ENCODE measurements at places on chromosomes 5 and 9.

- DNase-seq = no peak
These were observed 75.0 kb downstream of the NR6A1 start for GRCh38 chr9:124696101-124696500.

GRCh38 chr5:84506625-84507024 is 121.9 kb upstream of the EDIL3 start:
- DNase-seq = no peak

DNA sequence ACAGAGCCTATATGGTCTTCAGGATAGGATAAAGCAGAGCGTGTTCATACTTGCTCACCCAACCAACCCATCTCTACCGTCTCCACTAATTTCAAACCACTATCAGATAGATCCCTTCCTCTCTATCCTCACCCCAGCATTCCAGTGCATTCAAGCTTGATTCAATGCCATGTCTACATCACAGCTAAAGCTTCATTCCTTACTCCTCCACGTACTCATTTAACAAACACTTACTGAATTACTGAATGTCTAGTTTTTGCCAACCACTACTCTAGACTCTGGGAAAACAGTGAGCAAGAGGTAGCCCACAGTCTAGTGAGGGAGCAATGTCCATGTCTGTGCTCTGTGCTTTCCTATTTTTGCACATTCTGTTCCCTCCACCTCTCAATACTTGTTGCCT is 163.5 kb upstream of the MSX2 start:
- DNase-seq = no peak

DNA sequence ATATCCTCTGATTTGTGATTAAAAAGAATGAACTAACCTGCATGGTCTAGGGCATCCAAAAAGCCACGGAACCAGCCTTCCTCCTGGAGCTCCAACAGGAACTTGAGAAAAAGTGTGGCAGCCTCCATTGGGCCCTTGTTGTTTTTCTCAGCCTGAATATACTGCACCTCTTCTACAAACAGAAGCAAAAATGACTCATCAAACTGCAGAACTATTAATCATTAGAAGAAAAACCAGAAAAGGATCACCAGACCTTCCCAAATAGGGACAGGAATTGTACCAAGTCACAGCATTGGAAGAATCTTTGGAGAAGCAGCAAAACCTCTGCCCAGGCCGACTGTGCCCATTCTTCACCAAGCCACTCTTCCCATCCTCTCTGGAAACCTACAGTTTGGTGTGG is 25.2 kb downstream of the RIGI start:
- no peak for DNase-seq

GRCh38 chr9:35568196-35568595 is 36.9 kb upstream of the TESK1 start:
- no peak for DNase-seq

DNA sequence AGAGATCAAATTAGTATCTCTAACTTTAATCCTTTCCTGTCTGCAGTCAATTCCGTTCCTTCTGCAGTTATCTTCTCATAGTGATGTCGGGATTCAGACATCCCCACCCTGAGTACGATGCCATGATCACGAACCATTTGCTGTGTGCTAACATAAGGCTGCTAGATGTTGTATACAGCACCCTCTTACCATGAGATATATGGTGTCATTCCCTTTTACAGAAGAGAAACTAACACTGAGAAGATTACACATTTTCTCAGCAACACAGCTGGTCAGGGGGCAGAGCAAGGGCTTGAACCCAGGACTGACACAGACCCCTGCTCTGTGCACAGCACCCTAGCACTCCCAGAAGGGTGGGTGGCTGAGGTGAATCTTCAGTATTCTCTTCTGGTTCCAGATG is 46.9 kb upstream of the HSD17B4 start:
- no peak for DNase-seq

GRCh38 chr9:78026416-78026815 is 5.2 kb downstream of the GNAQ start:
- DNase-seq = no peak

DNA sequence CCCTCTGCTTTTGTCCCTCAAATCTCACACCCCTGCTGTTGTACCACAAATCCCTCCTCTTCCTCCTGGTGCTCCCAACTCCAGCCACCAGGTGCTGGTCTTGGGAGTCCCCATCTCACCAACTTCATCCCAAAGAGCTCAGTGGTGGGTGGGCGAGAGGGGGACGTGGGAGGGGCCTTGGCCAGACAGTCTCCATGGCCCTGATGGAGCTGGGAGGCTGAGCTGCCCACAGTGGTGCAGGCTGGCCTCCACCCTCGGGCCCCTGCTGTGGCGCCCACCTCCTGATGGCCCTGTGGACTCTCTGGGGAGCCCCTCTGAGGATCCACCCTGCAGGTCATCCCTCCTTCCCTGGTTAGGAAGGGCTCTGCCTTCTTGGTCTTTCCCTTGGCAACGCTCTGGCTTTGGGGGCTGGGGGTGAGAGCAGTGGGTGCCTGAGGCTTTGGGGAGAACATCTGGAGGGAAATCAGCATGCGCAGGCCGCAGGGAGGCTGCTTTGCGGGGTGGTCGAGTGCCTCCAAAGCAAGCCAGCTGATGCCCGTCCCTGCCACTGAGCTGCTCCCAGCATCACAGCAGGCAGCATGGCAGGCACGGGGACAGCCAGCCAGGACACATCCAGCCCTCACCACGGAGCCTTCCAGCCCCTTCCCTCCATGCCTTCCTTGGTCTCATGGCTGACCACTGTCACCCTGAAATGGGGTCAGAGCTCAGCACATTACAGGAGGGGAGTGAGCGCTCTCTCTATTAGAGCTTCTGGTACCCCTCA is 7.6 kb upstream of the FAM163B start:
- DNase-seq = no peak

DNA sequence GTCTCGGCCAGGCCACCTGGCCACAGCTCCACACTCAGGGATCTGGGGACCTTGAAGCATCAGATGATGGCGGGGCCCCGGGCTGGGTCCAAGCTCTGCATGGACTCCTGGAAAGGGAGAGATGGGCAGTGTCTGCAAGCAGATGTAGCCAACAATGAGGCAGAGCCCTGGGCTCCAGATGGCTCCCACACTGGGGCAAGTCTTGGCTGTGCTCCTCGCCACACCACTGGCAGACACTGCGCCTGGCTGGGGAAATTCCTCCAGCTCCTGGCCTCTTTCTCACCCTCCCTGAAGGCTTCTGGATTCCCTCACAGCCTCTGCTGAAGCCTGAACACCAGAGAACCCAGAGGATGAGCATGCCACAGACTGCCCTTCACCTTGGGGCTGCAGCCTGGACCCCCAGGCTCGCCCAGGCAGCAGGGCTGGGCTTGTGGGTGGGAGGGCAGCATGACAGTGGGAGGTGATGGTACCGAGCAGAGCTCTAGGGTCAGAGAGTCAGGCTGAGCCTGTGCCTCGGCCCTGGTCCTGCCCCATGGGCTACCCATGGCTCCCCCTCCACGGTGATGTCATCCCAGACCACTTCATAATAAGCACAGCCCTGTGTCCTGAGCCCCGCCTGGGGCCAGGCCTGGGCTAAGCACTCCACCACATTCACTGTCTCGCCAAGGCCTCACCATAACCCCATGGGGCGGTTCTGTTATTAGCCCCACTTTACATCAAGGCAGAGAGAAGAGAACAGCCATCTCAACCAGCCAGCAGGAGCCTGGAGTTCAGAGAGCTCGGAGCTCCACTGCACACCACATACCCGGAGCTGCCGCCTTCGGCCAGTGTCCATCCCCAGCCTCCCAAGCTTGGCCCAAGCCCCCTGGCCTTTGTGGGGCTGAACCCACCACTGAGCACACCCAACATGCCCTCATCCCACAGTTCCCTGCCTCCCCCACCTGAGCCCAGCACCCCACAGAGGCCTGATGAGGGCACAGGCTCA is 62.2 kb upstream of the ADAMTS2 start:
- DNase-seq = peak; percentile 29

- no peak for DNase-seq
These were observed 485.8 kb downstream of the BRINP1 start for GRCh38 chr9:118883411-118883810.

DNA sequence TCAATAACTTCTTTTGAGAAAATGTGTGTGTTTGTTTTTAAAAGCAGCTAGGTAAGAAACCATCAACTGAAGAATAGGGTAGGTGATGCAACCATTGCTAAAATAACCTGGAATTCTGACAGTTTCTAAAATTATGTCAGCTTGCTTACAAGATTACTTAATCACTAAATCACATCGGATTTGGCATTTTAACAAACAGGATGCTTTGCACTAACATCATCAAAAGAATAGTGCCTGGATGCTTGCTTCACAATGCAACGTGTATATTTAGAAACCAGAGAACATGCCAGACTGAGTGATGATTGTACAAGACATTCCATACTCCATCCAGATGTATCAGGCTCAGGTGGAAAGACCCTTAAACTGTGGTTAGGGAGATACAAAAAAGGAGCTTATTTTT is 43.9 kb downstream of the PAM start:
- no peak for DNase-seq

GRCh38 chr5:96885518-96886338 is 9.4 kb downstream of the ERAP2 start:
- no peak for DNase-seq

DNA sequence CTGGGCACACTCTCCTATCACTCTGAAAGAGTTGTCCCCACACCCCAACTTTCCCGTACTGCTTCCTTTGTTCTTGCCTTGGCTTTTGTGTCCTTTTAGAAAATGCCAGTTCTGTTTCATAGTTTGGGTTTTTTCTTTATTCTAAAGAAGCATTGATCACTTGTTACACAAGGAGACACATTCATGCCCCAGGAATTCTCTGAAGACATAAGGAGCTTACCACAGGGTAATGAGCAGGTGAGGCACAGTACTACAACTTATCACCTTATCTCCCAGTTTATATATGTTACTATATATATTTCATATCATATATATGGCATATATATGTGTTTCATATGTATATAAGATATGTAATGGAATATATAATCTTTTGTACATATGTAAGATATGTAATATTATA is 6.5 kb upstream of the SSBP2 start:
- DNase-seq = no peak

DNA sequence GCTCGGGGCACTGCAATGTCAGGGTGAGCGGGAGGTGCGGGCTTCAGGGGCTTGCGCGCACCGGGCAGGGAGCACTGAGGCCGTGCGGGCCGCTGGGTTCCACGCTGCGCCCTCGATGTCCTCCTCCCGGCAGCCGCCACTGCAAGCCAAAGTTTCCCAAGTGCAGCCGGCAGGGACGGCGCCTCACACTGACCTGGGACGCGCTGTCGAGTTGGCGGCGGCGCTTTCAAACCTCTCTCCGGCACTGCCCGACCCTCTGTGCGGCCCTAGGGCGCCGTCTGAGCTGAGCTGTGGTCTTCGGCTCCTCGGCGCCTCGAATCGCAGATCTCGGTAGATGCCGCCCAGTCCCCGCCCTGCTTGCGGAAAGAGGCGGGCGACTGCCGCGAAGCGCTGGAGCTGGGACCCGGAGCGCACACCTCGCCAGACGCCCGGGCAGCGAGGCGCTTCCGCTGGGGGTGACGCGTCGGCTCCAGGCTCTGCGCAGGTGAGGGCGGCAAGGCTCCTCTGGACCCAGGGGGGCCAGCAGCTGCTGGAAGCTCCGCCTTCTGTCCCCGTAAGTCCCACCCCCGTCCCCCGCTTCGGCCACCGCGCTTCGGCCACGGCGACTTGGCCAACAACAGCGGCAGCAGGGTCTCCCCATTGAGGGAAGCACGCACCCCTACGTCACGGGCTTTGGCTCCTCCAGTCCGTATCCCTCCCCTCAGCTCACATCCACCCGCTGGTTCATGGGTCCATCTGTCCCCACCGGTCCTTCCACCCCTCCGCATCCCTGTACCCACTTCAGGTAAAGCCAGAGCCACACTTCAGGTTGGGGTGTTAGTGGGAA is at the start of gene ANKRD34B:
Gene ANKRD34B, minus strand, starts transcription at position 320 of the 826 bp plus-strand sequence. CDS start 10,261 bp downstream, outside the sequence.
- no peak for DNase-seq

DNA sequence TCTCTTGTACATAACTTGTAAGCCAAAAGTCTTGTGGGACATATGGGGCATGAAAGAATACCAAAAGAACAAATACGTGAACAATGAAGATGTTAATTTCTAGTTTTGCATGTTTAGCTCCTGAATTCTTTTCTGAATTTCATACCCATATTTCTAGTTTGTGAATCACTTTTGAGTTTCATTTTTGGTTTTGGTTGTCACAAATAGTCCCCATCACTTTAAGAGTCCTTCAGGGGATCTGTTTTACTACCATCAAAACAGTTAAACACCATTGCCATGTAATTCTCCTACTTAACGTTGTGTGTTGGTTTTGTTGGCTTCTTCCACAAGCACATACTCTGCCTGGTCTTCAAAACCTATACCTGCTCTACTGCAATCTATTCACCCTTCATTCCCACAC is 27.0 kb downstream of the VCAN start:
- DNase-seq = no peak

DNA sequence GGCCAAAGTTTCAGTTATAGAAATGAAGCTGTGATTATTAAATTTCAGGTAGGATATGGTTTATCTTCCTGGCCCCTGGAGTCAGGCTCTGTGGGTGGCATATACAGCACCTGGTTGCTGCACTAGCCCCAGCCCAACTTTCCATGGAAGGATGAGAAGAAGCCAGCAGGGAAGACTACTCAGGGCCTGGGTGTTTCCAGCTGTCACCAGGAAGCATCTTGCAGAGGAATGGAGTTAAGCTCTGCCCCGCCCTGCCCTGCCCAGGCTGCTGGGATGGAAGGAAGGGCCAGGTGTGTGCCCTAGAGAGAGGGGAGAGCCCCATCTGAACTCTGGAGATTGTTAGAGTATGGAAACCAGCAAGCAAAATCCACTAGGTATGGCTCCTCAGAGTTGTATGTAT is 42.8 kb upstream of the FAT2 start:
- no peak for DNase-seq

GRCh38 chr5:102611312-102611711 is 112.5 kb upstream of the SLCO6A1 start:
- DNase-seq = no peak

GRCh38 chr5:3661755-3662296 is 66.2 kb downstream of the IRX1 start:
- DNase-seq = no peak

DNA sequence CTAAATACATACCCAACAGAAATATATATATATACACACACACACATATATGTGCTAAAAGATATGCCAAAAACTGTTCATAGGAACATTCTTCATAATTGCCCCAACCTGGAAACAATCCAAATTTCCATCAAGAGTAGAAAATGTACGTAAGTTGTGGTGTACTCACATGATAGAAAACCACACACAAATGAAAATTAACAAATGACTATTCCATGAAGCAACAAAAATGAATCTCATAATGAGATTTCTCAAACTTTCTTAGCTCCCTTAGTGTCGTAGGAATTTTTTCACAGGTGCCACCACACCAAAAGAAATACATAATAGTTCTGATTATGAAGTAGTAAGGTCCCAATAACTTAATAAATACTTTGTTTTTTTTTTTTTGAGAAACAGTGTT is 7.8 kb downstream of the ATP10B start:
- no peak for DNase-seq

GRCh38 chr5:151066920-151067319 is 13.9 kb downstream of the TNIP1 start:
- no peak for DNase-seq

DNA sequence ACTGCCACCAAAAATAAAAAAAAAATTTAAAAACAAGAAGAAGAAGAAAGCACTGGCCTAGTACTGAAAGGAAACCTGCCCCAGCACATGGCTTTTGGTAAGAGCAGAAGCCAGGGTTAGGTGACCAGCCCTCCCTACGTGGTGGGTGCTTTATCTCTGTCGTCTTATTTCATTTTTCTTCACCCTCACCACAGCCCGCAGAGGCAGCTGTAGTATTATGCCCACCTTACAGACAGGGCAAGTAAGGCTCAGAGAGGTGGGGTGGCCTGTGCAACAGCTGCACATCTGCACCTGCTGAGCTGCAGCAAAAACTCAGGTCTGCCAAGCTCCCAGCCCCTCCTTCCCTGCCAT is 140.8 kb upstream of the LMX1B start:
- DNase-seq = no peak

GRCh38 chr9:84604223-84604622 is 65.3 kb upstream of the NTRK2 start:
- no peak for DNase-seq

Data from DMS 273 treated with DMSO at 0.1 percent for 48 hours (cell line).